ENCODE measurements at places on chromosomes 7 and 10.

DNA sequence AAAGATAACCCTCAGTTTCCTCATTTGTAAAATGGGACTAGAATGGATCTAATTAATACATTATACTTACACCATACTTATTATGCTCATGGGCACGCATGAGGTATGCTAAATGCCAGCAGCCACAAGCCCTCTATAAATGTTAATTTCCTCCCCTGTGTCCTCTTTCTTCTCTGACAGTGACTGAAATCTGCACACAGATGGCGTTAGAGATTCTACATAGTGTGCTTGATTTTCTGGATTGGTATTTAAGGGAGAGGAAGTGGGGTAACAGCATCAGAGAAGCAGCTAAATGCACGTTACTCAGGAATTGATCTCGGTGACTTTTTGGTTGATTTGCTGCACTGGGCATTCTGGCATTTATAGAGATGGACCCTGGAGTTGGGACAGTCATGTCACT lies 568.5 kb downstream of the CALN1 start:
- DNase-seq = no peak

- DNase-seq = no peak
These were observed 97.4 kb downstream of the FOXL3 start for GRCh38 chr7:387132-388022.

DNA sequence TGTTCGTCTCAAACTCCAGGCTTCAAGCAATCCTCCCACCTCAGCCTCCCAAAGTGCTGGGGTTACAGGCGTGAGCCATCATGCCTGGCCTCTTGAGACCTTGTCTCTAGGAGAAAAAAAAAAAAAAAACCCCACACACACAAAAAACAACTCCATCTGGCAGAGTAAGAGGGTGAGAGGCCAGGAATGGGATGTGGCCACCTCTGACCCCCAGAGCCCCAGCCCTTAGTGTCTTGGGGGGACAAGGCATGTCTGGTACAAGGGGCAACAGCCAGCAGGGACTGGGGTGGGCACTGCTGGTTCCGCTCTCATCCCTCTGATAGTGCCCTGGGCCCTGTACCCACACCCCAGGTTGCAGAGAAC lies 15.6 kb upstream of the TNRC18 start:
- DNase-seq = no peak

DNA sequence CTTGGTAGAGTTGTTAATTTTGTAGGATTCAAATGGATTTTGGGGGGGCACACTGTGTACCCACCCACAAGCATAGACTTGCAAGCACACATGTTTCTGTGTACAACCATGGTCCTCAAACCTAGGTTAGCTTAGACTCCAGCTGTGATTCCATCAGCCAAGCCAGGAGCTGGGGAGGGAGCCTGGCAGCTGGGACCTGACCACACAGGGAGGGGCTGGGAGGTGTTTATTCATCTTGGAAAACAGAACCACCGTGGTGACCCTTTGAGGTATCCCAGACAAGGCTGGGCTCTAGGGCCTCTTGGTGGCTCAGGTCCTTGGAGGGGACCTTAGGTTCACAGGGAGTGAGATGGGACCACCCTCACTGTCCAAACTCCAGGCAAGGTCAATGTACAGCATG lies 410.3 kb downstream of the NEBL start:
- no peak for DNase-seq

DNA sequence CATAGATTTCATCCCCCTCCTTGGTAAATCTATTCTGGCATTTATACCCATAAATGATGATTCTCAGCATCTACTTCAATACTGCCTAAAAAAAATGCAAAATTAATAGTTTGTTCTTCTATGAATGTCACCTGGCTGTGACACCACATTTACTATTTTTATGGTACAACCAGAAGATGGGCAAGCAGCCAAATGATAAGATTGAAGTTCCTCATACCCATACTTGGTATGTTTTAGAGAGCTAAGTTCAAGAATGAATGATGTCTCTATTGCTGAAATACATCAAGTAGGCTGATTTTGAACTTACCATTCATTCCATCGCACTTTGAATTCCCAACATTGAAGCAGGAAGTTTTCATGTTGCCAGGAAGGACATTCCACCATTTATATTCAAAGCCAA lies 134.2 kb downstream of the ELAPOR2 start:
- no peak for DNase-seq

GRCh38 chr10:17622061-17622460 lies 4.9 kb upstream of the HACD1 start:
- DNase-seq = no peak

GRCh38 chr10:3251172-3251571 lies 78.6 kb upstream of the PITRM1 start:
- DNase-seq = no peak

GRCh38 chr7:44636041-44636584 lies 29.7 kb downstream of the OGDH start:
- DNase-seq = no peak

- DNase-seq = no peak
These were observed 67.5 kb upstream of the IGFBP3 start for GRCh38 chr7:45988405-45989057.

GRCh38 chr10:3740157-3740871 lies 44.7 kb downstream of the KLF6 start:
- no peak for DNase-seq

- DNase-seq = no peak
These were observed 13.6 kb downstream of the TTYH3 start for GRCh38 chr7:2645274-2645868.

DNA sequence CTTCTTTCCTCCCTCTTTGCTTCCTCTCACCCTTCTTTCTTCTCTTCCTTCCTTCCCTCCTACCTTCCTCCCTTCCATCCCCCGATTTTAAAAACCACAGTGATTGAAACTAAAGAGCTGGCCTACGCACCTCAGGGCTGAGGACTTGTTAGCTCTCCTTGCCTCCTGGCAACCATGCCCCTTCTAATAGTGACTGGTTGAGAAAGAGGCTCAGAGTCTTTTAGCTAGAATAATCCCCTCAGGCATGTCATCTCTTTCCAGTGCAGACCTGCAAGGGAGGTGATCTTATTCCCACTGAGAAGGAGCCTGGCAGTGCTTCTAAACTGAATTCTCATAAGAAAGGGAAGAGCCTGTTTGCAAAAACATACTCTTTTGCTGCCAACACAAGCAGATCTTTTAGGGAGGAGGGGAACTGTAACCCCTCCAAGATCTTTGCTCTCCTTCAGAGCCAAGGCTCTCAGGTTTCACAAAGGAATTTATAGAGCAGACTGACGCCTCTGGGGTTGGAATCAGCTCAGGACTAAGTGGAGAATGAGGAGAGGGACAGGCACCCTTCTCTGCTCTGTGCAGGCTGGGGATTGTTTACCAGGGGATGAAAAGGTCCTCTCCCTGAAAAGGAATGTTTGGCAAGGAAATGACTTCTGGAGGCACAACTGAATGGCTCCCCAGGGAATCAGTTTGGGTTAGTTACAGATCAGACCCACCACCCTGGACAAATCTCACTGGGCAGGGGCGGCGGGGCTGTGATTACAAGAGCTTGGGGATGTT lies 9.4 kb upstream of the ANKRD1 start:
- no peak for DNase-seq

- no peak for DNase-seq
These were observed 88.3 kb upstream of the CYP26C1 start for GRCh38 chr10:92972066-92972870.

DNA sequence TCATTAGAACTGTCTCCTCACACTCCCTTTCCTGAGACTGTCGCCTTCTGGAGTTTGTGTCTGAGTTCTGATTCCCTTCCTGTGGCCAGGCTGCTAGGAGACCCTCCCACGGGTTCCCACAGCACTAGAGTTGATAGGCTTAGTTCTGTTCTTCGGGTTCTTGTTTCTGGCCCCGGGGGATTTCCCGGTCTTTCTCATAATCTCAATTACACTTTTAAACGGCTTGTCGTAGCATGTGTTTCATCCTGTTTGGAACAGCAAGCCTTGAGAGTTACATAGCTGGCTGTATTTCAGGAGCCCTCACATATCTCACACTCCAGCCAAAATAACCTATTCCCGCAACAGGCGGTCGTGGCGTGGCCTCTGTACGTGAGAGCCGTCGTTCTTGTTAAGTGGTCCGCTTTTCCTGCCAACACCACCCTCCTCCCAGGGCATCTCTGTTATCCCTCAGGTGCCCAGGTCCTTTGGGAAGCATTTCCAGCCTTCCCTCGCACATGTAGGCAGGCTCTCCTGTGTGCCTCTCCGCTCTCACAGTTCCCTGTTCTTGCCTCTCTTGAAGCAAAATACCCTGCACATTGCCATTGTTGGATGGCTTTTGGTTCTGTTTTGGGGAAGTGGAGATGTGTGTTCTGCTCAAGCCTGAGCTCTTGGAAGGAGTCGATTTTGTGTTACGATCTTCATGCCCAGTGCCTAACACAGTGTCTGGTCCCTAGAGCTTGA lies 46.0 kb downstream of the CDC123 start:
- DNase-seq = no peak

GRCh38 chr10:110758898-110759297 lies 112.8 kb upstream of the PDCD4 start:
- DNase-seq = no peak

DNA sequence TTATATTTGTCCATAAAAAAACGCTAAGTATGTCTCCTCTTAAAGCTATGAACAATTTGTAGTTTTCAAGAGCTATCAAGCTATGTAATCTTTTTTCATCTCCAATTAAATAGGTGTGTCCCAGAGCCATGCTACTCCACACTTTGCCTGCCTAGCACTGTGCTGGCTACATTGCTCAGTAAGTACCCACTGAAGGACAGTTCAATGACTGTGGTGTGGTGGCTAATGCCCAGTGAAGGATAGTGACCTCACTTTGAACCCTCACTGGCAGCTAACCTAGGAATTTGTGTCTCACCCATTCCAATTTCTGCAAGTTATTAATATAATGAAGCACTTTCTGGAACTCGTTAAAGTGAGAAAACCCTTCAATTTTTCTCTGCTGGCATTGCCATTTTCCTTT lies 14.4 kb upstream of the TRUB1 start:
- no peak for DNase-seq

- DNase-seq = no peak
These were observed 128.0 kb upstream of the MYO3A start for GRCh38 chr10:25805986-25806385.

GRCh38 chr10:15491856-15492642 lies 121.0 kb upstream of the FAM171A1 start:
- DNase-seq = no peak

DNA sequence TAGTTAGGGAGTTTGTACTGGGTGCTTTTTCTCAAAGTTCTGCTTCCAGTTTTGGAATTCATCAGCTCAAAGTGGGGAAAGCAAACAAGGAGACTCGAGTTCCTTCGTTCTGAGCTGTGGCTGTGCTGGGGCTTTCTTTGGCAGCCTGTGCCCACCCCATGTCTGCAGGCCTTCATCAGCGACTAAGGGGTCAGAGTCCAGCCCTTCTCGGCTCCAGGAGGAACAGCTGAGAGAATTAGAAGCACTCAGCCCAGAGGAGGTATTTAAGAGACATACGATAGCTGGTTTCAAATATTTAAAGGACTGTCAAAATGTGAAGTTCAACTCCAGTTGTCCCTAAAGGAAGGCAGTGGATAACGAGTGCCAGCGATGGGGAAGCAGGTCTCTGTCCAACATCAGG lies 41.3 kb downstream of the SH3PXD2A start:
- DNase-seq = no peak

DNA sequence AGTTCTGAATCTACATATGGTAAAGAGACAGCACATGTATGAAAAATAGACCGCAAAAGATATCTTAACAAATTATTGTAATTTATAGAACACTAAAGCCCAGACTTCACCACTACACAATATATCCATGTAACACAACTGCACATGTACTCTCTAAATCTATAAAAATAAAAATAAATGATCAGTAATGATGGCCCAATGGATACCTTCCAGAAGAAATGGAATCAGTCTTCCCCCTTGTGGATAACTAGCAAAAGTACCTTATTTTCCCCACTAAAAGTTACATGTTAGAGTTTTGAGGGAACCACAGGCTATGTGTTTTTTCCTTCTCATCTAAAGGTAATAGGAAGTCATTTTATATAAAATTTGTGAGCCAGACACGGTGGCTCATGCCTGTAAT lies 25.7 kb downstream of the C7orf25 start:
- DNase-seq = no peak

- no peak for DNase-seq
These were observed 179.7 kb downstream of the GLI3 start for GRCh38 chr7:42057331-42057730.

GRCh38 chr10:128633864-128634540 lies 507.8 kb upstream of the MKI67 start:
- DNase-seq = no peak

DNA sequence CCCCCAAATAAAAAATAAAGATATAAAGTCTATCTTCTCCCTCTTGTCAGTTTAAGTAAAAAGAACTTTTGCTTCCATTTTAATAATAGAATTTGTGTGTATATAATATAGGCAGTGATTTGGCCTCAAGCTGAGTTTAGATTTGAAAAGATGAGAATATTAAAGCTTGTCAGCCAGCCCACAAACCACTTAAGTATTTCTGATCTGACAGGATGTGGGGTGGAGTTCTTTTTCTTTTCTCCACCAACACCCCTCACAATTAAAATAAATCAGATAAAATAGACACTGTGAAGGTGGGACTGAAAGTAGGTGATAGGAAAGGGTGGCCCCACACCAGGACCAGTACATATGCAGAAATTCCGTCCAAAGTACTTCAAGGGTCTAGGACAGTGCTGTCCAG lies 714.1 kb downstream of the AUTS2 start:
- DNase-seq = no peak

DNA sequence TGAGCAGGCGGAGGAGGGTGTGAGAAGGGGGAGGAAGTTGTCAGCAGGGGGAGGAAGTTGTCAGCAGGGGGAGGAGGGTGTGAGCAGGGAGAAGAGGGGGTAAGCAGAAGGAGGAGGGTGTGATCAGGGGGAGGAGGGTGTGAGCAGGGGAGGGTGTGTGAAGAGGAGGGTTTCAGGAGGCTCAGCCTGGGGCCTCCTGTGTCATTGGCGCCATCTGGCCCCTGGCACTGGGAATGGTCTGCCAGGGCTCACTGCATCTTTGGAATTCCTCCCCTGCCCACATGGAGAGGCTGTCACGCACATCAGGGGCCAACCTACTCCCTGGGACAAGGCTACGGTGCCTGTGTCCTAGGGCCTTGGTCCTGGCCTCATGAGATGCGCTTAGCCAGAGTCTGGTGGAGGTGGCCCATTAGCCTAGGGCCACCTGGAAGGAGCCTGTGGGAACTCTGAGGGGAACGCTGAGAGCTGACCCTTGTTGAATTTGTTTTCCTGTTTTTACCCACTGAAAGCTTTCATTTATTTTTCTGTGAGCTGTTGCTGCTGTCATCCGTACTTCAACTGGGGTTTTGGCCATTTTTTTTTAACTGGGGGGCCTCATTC lies 18.0 kb downstream of the CAMK2B start:
- no peak for DNase-seq

- DNase-seq = no peak
These were observed 32.9 kb downstream of the KBTBD2 start for GRCh38 chr7:32858648-32859047.

Data from cortex of kidney (tissue), 1 donor.